Activated naive CD4-positive, alpha-beta T cell (primary cell): ENCODE measurements at places on chromosomes 4 and X.

- no peak for DNase-seq
These were observed 85.7 kb upstream of the EXOC1L start for GRCh38 chr4:55733932-55734331.

- DNase-seq, result no peak
These were observed 39.1 kb downstream of the YTHDC1 start for GRCh38 chr4:68310651-68311247.

DNA sequence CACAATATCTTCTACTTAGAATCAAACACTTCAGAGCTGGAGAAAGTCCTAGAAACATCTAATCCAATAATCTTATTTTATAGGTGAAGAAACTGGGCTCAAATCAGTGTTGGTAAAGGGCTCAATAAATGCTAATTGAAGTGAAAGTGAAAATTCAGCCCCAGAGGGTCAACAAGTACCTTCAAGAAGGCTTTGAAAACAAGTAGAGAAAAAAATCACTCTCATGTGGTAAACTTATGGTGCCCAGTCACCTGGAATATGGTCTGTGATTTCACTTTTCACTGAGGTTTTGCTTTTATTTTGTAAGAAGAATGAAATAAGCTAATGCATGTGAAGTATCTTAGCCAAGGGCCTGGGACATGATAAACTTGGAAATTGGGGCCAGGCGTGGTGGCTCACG is 29.1 kb upstream of the EIF4E start:
- DNase-seq, result no peak

GRCh38 chr4:19562456-19562855 is 689.2 kb upstream of the SLIT2 start:
- DNase-seq, result no peak

DNA sequence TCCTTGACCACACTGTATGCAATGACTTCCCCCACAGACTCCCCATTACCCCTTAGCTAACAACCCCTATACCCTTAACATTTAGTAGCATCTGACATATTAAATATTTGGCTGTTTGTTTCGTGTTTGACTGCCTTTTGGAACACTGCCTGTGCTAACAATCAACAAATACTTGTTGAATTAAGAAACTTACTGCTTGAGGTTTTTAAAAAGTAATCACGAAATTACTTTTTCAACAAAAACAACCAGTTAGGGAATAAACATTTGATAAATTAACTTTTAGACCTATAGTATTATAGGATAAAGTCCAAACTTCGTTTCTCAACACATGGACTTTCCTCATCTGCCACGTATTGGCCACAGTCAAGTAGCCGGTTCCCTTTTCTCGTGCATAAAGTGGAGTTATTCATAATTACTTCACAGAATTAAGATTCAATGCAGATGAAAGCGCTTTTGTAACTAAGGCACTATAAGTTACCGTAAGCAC is 555 bp upstream of the ELMOD2 start:
- DNase-seq, result no peak

- DNase-seq, result no peak
These were observed 44.5 kb downstream of the NEK1 start for GRCh38 chr4:169567916-169568315.

- DNase-seq, result no peak
These were observed 432.4 kb downstream of the DMD start for GRCh38 chrX:32778965-32779364.

DNA sequence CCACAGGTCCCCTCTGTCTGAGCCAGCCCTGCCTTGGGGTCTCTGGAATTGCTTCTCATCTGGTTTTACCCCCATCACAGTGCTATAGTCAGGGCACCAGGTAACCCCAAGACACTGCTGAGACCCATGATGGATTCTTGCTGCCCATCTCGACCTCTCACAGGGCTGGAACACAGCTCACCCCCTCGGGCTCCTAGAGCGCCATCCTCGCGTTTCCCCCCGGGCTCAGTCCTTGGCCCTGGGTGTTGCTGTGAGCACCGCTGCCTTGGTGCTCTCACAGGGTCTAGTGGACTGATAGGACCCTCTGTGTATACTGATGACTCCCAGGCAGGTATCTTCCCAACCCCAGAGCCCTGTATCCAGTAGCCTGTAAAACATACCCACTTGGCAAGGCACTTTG is 8.8 kb downstream of the MAEA start:
- DNase-seq, result no peak

GRCh38 chrX:123481913-123482851 is 250.7 kb downstream of the THOC2 start:
- no peak for DNase-seq

GRCh38 chr4:2261110-2261852 is 628 bp downstream of the MXD4 start:
- DNase-seq, result peak; percentile 38

- DNase-seq, result no peak
These were observed 90.7 kb downstream of the WDFY3 start for GRCh38 chr4:84875636-84876371.

- DNase-seq, result peak; percentile 5
These were observed 69.3 kb downstream of the MGST2 start for GRCh38 chr4:139734875-139735380.

DNA sequence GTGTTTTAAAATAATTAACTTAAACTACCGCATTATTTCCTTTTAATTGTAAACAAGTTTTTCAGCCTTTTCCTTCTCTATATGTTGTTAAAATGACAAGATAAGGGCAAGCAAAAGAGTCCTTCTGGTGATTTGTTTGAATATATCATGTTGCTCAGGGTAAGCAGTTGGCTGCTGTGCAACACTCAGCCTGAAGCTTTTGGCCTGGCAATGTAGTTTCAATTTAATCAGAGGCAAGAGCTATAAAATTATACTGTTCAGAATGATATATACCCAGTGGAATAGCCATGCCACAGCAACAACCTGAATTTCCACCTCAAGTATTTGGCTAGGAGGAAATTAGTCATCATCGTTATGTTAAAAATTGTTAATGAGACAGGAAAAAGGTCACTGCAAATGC is 53.4 kb downstream of the GRXCR1 start:
- DNase-seq, result no peak

DNA sequence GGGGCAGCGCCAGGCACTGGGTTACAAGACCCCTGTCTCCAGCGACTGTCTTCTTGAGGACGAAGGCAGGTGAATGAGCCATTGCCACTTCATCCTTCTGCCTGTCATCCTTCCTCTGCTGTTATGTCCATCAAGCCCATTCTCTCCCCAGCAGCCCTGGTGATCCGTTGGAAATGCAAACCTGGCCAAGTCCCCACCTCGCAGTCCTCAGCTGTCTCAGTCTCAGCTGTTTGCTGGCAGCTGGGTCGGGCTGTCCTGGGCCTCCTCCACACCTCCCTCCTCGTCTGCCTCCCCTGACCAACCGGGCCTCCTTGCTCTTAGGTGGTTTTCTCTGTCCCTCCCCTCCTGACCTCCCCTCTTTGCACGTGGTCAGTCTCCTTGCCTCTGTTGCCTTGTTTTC is 38.0 kb downstream of the PTTG2 start:
- DNase-seq, result no peak

GRCh38 chrX:123698979-123699520 is 33.8 kb downstream of the THOC2 start:
- DNase-seq, result no peak

DNA sequence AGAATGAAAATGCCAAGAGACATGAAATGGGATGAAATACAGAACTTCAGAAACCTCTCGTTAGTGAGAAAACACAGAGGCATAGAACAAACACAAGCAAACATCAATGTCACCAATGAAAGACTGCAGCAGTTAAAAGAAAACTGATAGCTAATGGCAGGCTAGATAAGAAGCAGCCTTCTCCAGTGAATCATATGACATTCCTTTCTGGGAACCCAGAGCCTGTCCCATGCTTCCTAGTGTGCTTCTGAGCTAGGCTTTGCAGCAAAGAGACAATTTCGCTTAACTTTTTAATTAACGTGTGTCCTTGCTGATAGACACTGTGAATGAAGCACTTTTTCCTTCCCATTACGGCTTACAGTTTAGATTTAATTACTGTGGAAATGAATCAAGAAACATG is 444.6 kb downstream of the IL15 start:
- DNase-seq, result no peak

DNA sequence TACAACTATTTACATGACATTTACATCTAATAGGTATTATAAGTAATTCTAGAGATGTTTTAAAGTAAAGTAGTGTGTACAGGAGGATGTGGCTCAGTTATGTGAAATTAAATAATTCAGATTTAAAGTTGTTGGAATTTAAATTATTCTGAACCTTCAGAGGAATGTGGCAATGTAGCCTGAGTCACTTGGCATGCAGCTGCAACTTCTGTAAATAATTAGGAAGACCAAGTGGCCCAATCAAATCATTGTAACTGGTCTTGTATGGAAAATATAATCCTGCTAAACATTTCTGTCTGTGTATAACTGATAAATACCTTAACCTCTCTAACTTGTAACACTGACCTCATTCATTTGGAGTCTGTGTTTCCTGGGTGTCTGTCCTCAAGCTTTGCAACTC is 828.9 kb downstream of the GLUD2 start:
- DNase-seq, result no peak

DNA sequence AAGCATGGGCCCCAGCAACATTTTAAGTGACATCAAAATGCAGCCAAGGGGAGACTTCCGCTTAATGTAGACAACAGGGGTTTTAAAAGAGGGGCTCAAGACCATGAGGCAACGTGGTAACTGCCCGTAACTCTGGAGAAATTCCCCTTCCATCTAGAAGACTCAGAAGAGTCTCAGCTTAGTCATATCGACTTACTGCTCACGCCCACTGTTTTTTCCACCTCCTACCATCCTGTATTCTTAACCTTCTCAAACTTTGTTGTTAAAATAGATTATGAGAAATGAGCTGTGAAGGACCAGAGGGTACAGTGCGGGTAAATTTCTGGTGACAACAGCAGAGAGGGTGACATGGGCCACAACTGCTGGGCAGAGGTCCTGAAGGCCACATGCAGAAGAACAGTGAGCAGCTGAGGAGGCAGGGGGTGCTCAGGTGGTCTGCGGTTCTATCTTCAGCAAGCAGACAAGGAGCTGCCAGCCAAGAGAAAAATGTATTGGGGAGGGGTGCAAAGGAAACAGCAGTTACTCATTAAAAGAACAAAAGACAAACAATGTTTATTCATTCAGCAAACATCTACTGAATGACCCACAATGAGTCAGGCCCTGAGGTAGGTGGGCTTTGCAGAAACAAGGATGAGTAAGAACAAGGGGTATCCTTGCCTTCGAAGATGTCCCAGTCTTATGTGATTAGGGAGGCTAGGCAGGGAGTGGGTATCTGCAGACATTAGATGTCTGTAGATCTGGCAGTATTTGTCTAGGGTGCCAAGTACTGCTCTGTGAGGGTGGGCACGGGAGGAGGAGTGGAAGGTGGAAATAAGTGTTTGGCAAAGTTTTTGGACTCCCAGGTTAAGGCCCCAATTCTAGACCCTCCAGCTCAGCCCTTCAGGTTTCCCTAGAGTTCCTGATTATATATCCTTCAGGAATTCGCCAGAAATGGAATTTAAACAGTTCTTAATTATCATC is 175.3 kb downstream of the TSPAN5 start:
- DNase-seq, result no peak

- DNase-seq, result no peak
These were observed 19.9 kb downstream of the ARSJ start for GRCh38 chr4:113959539-113959937.

GRCh38 chr4:51878431-51878830 is 35.5 kb downstream of the DCUN1D4 start:
- DNase-seq, result no peak

GRCh38 chr4:38980903-38981676 is 51.1 kb downstream of the TMEM156 start:
- no peak for DNase-seq

DNA sequence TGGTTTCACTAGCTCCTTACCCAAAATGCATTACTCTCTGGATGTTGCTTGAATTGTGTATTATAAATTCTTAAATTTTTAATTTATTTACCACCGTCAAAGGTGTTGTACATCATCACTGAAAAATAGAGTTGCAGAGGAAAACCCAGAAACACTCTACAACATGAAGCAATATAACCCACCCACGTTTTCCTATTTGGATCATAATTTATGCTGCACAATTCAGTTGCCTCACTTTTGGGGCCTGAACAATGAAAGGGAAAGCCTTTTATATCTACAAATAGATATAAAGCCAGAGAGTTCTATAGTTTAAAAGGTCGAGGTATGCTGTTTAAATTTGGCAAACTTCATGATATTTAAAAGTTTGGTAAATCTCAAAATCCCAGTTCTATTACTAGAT is 115.4 kb downstream of the MGST2 start:
- no peak for DNase-seq

DNA sequence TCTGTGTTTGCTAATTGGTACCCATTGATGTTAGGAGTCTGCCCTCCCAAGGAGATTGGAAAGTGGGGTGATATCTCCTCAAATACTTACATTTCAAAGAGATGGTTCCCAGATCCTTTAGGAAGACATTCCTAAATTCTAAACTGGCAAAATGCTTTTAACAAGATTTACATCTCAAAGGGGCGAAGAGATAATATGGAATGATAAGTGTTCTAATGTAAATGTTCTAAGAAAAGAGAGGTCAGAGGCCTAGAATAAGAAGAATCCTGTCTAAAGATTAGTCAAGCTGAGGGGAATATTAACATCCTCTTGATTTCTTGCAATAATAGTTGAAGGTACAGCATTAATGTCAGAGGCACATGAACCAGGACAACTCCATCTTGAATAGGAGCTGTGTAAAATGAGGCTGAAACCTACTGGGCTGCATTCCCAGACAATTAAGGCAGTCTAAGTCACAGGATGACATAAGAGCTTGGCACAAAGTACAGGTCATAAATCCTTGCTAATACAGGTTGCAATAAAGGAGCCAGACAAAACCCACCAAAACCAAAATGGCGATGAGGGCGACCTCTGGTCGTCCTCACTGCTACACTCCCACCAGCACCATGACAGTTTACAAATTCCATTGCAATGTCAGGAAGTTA is 2248.1 kb downstream of the ARAP2 start:
- DNase-seq, result no peak

GRCh38 chrX:20144491-20144890 is 2.9 kb upstream of the EIF1AX start:
- no peak for DNase-seq

DNA sequence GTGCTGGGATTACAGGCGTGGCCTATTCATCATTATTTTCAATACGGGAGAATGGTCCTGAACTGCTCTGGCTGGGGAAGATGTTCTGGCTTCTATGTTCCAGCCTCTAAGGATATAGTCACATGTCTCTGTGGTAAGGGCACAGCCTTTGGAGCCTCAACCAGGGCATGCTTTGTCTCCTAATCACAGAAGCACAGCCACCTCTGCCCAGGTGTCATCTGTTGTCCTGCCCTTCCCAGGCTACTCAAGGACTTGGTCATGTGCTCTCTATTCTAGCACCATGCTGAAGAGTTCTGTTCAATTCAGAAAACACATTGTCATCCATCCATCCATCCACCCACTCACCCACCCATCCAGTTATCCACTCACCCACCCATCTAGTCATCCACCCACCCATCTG is 29.5 kb downstream of the ASMTL start:
- no peak for DNase-seq

DNA sequence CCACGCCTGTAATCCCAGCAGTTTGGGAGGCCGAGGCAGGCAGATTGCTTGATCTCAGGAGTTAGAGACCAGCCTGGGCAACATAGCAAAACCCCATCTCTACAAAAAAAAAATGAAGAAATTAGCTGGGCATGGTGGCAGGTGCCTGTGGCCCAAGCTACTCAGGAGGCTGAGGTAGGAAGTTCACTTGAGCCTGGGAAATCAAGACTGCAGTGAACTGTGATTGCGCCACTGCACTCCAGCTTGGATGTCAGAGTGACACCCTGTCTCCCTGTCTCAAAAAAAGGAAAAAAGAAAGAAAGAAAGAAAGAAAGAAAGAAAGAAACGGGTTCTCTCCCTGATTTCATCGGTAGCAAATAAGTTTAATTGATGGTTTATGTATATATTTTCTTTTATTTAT is 64.6 kb upstream of the ESX1 start:
- DNase-seq, result no peak

GRCh38 chr4:88022289-88022688 is 14.9 kb downstream of the PKD2 start:
- no peak for DNase-seq
